ENCODE measurements at places on chromosomes 6 and 20.

DNA sequence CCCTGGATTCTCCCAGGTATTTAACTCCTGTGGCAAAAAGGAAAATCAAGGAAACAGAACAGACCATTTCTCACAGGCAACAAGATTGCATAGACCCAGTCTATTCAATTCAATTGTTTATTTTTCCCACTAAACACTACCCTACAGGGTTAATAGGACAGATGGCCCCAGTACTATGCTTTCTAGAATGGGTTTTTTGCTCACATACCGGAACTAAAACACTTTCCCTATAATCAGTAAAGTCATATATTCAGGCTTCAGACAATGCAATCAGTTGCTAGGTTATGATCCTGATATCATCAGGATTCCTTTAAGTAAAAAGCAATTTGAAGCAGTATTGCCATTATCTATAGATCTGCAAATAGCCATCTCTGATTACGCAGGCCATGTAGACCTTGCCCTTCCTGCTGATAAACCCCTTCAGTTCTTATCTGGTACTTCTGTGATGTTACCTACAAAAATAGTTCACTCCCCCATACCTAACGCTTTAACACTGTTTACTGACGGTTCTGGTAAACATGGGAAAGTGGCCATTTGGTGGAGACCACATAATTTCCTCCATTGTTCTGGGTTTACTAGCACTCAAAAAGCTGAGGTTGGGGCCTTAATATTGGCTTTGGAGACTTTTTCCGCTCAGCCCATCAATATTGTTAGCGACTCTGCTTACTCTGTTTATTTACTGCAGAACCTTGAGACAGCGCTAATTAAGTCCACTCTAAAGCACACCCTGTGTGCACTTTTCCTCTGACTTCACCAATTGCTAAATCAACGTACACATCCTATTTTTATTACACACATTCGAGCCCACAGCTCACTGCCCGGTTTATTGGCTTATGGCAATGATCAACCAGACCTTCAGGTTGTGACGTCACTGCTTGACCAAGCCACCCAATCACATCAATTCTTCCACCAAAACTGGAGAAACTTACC lies 666.0 kb downstream of the PHF3 start:
- peak; percentile 71 for DNase-seq

DNA sequence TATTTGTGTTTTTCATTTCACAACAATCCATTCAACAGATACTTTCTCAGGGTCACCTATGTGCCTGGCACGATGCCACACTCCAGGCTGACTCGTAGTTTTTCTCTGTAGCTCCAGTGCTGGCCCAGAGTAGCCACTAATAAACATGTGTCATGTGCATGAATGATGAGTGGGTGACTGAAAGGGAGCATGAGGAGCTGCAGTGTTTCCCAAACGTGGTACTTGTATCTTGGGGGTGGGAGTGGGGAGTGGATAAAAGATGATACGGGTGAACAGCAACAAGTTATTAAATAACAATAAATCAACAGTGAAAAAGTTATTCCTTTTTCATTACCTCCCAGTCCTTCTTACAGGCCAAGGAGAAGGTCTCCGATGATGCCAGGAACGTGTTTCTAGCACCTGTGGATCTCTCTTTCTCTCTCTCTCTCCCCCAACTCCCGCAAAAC lies 17.1 kb downstream of the SRXN1 start:
- DNase-seq, result no peak

DNA sequence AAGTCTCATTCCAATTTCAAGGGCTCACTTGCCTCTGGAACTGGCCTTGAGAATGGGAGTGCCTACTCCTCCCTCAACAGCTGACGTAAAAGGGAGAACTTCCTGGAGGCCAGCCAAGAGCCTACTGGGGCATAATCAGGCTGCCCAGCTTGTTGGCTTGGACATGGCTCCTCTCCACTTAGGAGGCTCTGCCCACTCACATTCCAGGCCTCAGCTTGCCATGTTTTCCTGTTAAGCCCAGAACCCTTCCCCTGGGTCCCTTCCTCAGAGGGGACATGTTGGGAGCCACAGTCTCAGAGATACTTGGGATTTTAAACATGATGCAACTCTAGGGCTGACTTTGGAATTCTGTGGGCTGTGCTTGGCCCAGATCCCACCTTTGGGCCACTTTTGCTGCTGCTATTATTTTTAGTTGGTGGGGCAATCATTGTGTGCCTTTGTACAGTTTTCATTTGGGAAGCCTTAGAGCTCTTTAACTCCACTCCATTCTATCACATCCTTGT lies 31.5 kb upstream of the ADTRP start:
- peak; percentile 76 for DNase-seq

- DNase-seq, result no peak
These were observed 25.1 kb downstream of the TOX2 start for GRCh38 chr20:43939762-43940121.

GRCh38 chr6:88135578-88136114 lies 30.5 kb downstream of the CNR1 start:
- no peak for DNase-seq

DNA sequence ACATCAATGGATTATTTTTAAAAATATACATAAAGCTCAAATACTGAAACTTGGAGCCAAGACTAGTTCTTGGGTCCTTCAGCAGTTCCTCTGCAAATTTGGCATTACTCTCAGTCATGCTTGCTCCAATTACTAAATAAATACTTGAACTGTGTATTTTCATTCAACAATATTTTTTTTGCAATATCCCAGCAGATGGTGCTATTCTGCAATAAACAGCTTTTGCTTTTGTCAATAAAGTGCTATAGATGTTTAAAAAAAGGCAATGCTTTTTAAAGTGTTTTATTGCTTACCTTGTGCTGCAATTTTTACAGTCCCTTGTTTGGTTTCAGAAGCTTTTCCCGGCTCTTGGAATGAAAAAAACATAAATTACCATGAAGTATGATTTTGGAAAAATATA lies 243.4 kb downstream of the TRDN start:
- peak; percentile 12 for DNase-seq

DNA sequence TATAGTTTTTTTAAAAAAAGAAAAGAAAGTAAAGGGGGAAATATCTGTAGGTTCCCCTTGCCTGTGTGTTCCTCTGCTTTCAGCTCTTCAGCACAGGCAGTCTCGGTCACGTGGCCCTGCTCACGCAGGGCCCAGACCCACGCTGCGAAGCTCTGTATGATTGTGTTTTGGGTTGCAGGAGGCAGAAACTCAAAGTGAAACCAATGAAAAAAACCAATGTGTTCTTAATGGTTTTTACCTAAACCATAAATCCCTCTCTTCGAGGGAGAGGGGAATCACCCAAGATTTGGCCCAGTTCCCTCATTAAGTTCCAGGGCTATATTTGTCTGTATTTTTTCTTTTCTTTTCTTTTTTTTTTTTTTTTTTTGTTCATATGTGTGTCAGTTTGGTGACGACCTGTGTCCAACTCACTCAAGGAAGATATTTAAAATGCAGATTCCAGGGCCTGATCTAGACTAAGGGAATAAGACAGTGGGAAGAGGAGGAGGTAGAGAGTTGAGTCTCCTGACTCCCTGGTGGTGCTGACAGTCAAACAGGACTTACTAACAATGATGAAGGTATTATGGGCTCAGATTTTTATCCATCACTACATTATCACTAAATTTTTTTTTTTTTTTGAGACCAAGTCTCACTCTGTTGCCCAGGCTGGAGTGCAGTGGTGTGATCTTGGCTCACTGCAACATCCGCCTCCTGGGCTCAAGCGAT lies 33.8 kb upstream of the RREB1 start:
- DNase-seq, result no peak

DNA sequence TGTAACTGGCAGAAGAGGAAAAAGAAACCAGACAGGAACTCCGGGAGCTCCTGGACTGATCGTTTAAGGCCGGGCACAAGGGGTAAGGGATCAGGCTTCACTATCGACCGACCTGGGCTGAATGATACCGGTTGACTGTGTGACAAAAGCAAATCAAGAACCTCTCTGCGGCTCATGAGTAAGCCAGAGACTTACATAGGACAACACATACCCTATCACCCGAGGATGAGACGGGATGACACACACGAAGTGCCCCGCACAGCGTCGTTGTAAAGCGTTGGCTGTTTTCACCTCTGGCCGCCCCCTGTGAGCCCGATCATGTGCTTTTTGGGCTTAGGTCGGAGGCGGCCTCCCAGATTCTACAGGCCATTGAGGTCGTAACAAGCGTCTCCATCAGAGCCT lies 695 bp upstream of the TGIF2 start:
- DNase-seq, result peak; percentile 61

- DNase-seq, result no peak
These were observed 8.0 kb downstream of the LPIN3 start for GRCh38 chr20:41348430-41349172.

DNA sequence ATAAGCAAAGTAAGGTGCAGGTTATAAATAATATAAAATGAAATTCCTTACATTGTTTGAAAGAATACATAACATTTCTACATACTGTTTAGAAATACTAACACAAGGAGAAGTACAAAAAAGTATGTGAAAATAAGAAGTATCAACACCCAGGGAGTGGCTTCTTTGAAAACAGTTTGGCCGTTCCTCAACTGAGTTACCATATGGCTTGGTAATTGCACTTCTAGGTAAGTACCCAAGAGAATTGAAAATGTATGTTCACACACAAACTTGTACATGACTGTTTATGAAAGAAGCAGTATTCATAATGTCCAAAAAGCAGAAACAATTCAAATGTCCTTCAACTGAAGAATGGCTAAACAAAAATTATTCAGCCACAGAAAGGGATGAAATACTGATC lies 30.7 kb downstream of the PAK5 start:
- DNase-seq, result no peak

- DNase-seq, result no peak
These were observed 102.8 kb downstream of the NRSN1 start for GRCh38 chr6:24228681-24229255.

GRCh38 chr6:138765896-138766655 lies 7.5 kb upstream of the CCDC28A start:
- peak; percentile 49 for DNase-seq

GRCh38 chr6:55853008-55854001 lies 22.1 kb downstream of the BMP5 start:
- DNase-seq, result no peak

DNA sequence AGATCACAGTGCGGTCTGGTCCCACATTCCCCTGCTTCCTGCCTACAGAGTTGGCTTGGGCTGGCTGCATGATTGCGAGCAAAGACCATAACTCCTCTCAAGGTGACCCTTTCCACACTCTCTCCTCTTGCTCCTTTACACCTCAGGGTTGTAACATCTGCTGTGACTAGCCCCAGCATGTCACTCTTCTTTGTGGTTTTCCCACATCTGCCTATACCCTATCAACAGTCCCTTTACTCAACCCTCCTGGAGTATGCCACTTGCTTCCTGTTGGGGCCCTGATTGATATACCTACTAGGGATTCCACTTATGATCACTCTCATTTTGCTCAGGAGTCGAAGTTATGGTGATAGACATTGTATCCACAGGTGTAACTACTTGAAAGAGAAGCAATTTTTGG lies 58.9 kb upstream of the SGK1 start:
- DNase-seq, result no peak

- DNase-seq, result peak; percentile 48
These were observed 20.7 kb downstream of the FOXO3 start for GRCh38 chr6:108581237-108581931.

GRCh38 chr6:144744720-144745119 lies 459.6 kb downstream of the UTRN start:
- peak; percentile 5 for DNase-seq
